Activated T-helper 2 cell treated with anti-CD3 and anti-CD28 coated beads, Interferon-gamma antibody, Interleukin-2, Interleukin-4, amounts not matched to agents 10 μg/mL and 5 μg/mL and 100 μg/mL, durations not matched to agents 14 hours and 24 hours and 36 hours (primary cell): ENCODE measurements at places on chromosomes 2 and 18.

DNA sequence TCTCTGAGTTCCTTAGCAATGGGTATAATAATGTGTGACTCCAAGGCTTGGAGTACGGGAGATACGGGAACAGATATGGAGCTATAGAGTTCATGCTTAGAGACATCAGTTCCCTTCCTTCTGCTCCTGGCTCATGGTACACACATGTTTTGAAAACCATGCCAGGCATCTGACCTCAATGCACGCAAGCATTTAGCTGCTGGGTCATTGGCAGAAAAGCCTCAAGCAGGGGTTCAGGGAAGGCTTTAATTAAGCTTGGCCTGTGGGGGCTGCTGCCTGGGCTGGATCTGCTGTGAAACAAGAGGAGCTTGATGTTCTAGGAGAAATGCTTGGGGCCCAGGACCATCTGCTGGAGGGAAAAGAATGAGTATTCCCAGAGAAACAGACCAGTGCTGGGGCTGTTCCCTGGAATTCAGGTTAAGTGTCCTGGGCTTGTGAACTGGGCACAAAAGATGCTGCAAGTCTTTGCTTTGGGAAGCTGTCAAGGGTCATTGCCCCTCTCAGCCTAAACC is 3.2 kb downstream of the ALLC start:
- no peaks in the 10 kb centered on the region for H3K36me3 ChIP-seq
- no peak for DNase-seq
- no peak overlapping the region for H3K27ac ChIP-seq
- H3K4me3 ChIP-seq, result no peak overlapping the region
- no peaks in the 10 kb centered on the region for H3K27me3 ChIP-seq

GRCh38 chr2:152363936-152364335 is 29.0 kb downstream of the FMNL2 start:
- H3K4me3 ChIP-seq, result no peak overlapping the region
- H3K27ac ChIP-seq, result no peak overlapping the region
- H3K27me3 ChIP-seq, result peaks cover 8% of the 10 kb centered on the region
- DNase-seq, result no peak
- H3K36me3 ChIP-seq, result no peaks in the 10 kb centered on the region

- DNase-seq, result no peak
- no peaks in the 10 kb centered on the region for H3K27me3 ChIP-seq
- H3K4me1 ChIP-seq, result peaks cover 18% of the 10 kb centered on the region
- no peaks in the 10 kb centered on the region for H3K36me3 ChIP-seq
- H3K4me3 ChIP-seq, result no peak overlapping the region
Observed at GRCh38 chr18:12750076-12750714, 47.4 kb downstream of the PSMG2 start.

GRCh38 chr2:237898057-237898414 is 38.6 kb downstream of the RAMP1 start:
- H3K36me3 ChIP-seq, result peaks cover 3% of the 10 kb centered on the region
- no peak for DNase-seq
- no peak overlapping the region for H3K4me3 ChIP-seq
- H3K27ac ChIP-seq, result peak overlapping the region; percentile 92
- no peaks in the 10 kb centered on the region for H3K27me3 ChIP-seq
- H3K4me1 ChIP-seq, result peaks cover 42% of the 10 kb centered on the region

GRCh38 chr2:205171261-205171940 is 510.9 kb upstream of the NRP2 start:
- H3K27me3 ChIP-seq, result peaks cover 3% of the 10 kb centered on the region
- no peak overlapping the region for H3K4me3 ChIP-seq
- peaks cover 4% of the 10 kb centered on the region for H3K4me1 ChIP-seq

- no peak overlapping the region for H3K4me3 ChIP-seq
- no peak overlapping the region for H3K27ac ChIP-seq
- H3K27me3 ChIP-seq, result no peaks in the 10 kb centered on the region
- H3K36me3 ChIP-seq, result no peaks in the 10 kb centered on the region
- no peak for DNase-seq
- no peaks in the 10 kb centered on the region for H3K4me1 ChIP-seq
Observed at GRCh38 chr18:75779450-75779849, 351.9 kb upstream of the SMIM21 start.

- no peaks in the 10 kb centered on the region for H3K36me3 ChIP-seq
- H3K4me1 ChIP-seq, result no peaks in the 10 kb centered on the region
- no peak for DNase-seq
- no peaks in the 10 kb centered on the region for H3K27me3 ChIP-seq
Observed at GRCh38 chr2:5360081-5360480, 332.1 kb upstream of the SOX11 start.

DNA sequence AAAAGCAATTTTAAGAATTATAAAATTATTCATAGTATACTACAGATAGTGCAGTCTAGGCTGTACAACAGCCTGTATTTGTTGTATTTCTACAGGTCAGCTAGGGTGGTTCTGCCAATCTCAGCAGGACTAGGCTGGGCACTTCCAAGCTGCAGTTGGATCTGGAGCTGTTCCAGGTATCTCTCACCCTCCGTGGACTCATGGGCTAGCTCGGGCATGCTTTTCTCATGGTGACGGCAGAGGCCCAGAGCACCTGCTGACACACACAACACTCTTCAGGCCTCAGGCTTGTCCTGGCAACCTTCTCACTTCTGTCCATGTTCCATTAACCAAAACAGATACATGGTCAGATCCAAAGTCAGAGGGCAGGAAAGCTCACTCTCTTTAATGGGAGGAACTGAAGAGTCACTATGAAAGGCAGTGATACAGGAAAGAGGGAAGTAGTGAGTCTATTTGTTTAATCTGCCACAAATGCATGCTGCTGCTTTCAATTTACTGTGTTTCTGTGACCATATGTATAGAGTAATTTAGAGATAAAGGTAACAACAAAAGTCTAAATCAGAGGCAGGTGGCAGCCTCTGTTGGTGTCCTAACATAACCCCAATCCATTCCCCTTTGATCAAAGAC is 462.4 kb upstream of the ACVR2A start:
- DNase-seq, result no peak
- no peaks in the 10 kb centered on the region for H3K36me3 ChIP-seq
- H3K27ac ChIP-seq, result no peak overlapping the region
- no peaks in the 10 kb centered on the region for H3K4me1 ChIP-seq
- H3K27me3 ChIP-seq, result peaks cover 1% of the 10 kb centered on the region
- no peak overlapping the region for H3K4me3 ChIP-seq

DNA sequence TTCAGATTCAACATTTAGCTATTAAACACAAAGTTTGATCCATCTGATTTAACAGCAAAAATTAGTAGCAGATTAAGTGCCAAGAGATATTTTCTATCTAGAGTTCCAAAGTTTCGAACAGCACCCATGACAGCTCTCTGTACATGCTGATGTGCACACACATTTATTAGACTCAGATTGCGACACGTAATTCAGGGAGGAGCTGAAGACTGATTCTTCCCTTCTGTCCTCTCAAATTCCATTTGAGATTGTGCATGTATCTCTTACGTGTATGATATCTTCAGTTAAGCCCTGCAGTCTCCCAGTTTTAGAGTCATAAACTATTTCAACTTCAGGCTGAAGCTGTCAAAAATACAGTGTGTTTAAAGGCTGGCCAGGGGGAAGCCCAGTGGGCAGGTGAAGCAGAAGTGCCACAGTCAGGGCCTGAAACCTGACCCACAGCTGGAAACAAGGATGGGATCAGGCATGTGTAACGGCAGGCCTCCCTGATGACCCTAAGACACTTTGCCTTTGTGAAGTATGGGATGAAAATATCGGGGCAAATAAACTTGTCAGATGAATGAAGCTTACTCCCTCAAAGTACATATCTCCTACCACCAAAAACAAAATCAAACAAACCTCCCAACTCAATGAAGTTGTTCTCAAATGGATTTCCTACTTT is 30.6 kb downstream of the CYB5A start:
- H3K4me3 ChIP-seq, result no peak overlapping the region
- H3K27me3 ChIP-seq, result no peaks in the 10 kb centered on the region
- no peak overlapping the region for H3K27ac ChIP-seq
- peaks cover 5% of the 10 kb centered on the region for H3K36me3 ChIP-seq
- DNase-seq, result no peak

GRCh38 chr2:72149556-72150156 is 2.0 kb upstream of the CYP26B1 start:
- no peak overlapping the region for H3K27ac ChIP-seq
- H3K4me1 ChIP-seq, result peaks cover 15% of the 10 kb centered on the region
- H3K36me3 ChIP-seq, result peaks cover 7% of the 10 kb centered on the region
- H3K4me3 ChIP-seq, result peak overlapping the region; percentile 19
- DNase-seq, result no peak
- peaks cover 53% of the 10 kb centered on the region for H3K27me3 ChIP-seq

DNA sequence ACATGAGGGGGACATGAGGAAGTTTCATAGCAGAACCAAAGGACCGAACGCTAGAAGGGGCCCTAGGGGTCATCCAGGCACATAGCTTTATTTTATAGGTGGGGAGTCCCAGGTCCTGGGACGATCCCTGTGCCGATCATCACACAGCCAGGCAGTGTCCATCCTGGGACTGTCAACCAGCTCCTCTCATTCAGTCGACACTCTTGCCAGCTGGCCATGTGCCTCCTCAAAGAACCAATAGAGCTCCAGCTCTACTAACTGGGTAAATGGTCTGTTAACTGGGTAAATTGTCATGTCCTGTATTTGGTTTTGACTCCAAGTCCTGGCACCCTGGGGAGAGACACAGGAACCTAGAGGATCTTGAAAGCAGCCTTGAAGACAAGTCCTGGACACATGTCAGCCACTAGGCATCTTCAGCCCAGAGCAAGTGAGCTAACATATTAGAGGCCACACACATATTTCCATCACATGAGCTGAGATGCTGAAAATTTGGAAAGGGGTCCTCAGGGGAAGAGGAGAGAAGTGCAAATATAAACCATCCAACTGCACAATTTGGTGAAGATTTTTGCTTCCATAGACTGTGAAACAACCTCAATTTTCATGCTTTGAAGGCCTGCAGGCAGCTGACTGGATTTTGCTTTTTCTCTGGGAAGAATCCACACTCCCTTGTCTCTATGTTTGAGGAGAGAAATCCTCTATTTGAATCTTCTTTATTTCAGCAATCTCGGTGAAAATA is 361.1 kb upstream of the SLC14A2 start:
- H3K27me3 ChIP-seq, result peaks cover 6% of the 10 kb centered on the region
- H3K36me3 ChIP-seq, result no peaks in the 10 kb centered on the region
- DNase-seq, result no peak
- H3K4me3 ChIP-seq, result no peak overlapping the region
- no peak overlapping the region for H3K27ac ChIP-seq

- no peak overlapping the region for H3K27ac ChIP-seq
- DNase-seq, result no peak
- H3K36me3 ChIP-seq, result no peaks in the 10 kb centered on the region
- no peaks in the 10 kb centered on the region for H3K4me1 ChIP-seq
Observed at GRCh38 chr2:150919901-150920300, 341.8 kb downstream of the RBM43 start.

DNA sequence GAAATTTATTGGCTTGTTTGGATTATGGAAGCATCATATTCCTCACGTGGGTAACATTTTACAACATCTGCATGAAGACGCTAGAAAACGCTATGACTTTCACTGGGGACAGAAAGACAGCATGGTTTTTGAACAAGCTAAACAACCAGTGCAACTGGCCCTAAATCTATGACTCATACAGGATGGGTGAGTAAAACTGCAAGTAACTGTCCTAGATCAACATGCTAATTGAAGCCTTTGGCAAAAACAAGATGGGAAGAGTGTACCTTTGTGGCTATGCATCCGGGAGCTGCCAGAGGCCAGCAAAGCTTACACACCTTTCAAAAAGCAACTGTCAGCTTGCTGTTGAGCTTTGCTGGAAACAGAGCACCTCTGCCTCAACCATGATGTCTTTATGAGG is 1096.0 kb upstream of the DDX18 start:
- no peaks in the 10 kb centered on the region for H3K4me1 ChIP-seq
- H3K27me3 ChIP-seq, result no peaks in the 10 kb centered on the region
- H3K27ac ChIP-seq, result no peak overlapping the region
- no peak for DNase-seq

DNA sequence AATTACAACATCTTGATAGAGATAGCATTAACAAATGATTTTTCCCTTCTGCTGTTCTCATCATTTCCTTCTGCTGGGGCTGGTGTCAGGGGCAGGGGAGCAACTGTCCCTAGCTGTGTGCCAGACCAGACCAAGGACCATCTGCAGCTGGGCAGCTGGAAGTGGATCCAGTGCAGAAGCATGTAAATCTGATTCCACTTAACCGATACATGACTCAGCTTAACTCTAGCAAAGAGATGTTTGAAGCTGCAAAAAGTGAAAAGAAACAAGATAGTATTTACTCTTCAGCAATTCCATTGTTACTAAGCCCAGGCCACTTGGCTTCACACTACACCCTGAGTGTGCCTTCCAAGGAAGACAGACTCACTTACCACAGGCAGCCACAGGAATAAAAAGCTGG is 151.1 kb downstream of the GALNT1 start:
- no peaks in the 10 kb centered on the region for H3K36me3 ChIP-seq
- no peak overlapping the region for H3K27ac ChIP-seq
- no peaks in the 10 kb centered on the region for H3K4me1 ChIP-seq
- DNase-seq, result no peak
- peaks cover 2% of the 10 kb centered on the region for H3K27me3 ChIP-seq

GRCh38 chr2:45840481-45840880 is 189.0 kb downstream of the PRKCE start:
- H3K36me3 ChIP-seq, result no peaks in the 10 kb centered on the region
- DNase-seq, result no peak
- no peak overlapping the region for H3K4me3 ChIP-seq
- no peaks in the 10 kb centered on the region for H3K27me3 ChIP-seq

DNA sequence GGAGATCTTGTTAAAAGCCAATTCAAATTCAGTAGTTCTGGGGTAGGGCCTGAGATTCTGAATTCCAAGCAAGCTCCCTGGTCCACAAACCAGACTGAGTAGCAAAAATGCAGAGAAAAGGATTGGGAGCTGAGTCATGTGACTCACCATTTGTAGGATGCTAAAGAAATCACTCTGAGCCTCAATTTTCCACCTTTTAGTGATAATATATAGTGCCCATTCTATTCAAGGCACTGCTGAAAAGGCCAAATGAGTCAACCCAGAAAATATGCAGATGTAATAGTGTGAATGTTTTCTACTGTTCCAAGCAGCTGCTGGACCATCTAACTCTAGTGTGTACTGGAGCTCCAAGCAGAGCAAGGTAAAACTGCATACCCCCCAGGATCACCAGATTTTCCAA is 47.2 kb downstream of the SLC14A2 start:
- H3K4me3 ChIP-seq, result no peak overlapping the region
- no peak overlapping the region for H3K27ac ChIP-seq
- no peak for DNase-seq
- no peaks in the 10 kb centered on the region for H3K36me3 ChIP-seq

- H3K4me1 ChIP-seq, result peaks cover 40% of the 10 kb centered on the region
- peak overlapping the region; percentile 78 for H3K27ac ChIP-seq
- H3K36me3 ChIP-seq, result peaks cover 15% of the 10 kb centered on the region
- peak overlapping the region; percentile 88 for H3K4me3 ChIP-seq
Observed at GRCh38 chr18:36829362-36830157, 633 bp downstream of the KIAA1328 start.

- no peak for DNase-seq
- H3K27ac ChIP-seq, result no peak overlapping the region
- H3K27me3 ChIP-seq, result peaks cover 85% of the 10 kb centered on the region
- no peaks in the 10 kb centered on the region for H3K36me3 ChIP-seq
- peaks cover 4% of the 10 kb centered on the region for H3K4me1 ChIP-seq
- H3K4me3 ChIP-seq, result no peak overlapping the region
Observed at GRCh38 chr2:104861351-104862057, 7.6 kb downstream of the POU3F3 start.
